ENCODE measurements at places on chromosomes 3 and 15.

GRCh38 chr15:92143765-92144164, 249.9 kb upstream of the ST8SIA2 start:
- no peak for DNase-seq

GRCh38 chr3:127781411-127782001, 40.8 kb downstream of the MGLL start:
- DNase-seq, result no peak

- DNase-seq, result no peak
Measured at GRCh38 chr3:9373465-9373864, 10.6 kb downstream of the THUMPD3 start.

GRCh38 chr15:74396445-74397238, 29.2 kb upstream of the CYP11A1 start:
- DNase-seq, result peak; percentile 83

DNA sequence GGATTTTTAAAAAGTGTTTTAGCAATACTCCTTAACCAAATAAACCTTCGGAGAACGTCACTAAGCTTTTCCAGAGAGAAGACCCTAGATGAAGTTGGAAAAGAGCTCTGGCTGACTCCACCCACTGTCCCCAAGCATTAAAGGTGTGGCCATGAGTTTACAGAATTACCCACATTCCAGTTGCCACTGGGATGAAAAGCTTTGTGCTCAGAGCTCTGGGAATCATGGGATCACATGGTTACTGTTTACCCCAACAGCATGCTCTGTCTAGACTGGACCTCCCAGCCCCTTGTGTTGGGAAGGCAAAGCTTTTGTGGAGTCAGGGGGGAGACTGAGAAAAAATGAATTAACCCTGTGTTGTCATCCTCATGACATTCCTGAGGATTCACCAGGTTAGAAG, 55.3 kb downstream of the CCK start:
- DNase-seq, result no peak

- peak; percentile 43 for DNase-seq
Measured at GRCh38 chr15:70093481-70094319, 4.0 kb downstream of the TLE3 start.

DNA sequence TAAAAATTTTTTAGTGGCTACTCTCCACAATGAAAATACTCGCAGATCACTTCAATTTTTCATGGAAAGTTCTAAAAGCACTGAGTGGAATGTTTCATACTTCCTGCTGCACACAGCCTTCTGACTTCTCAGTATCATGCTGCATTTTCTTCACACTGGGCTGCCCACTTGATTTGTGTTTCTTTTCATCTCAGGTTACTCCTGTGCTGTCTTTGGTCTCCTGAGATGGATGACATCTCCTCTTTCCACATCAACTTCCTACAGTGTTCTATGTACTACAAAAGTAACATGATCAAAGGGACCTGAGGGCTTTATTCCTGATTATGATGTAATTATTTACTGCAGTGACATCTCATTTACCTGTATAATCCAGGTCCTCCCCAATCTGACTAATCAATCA, 927.7 kb downstream of the ROBO2 start:
- DNase-seq, result no peak

- no peak for DNase-seq
Measured at GRCh38 chr3:197495999-197496745, 59.6 kb downstream of the BDH1 start.

DNA sequence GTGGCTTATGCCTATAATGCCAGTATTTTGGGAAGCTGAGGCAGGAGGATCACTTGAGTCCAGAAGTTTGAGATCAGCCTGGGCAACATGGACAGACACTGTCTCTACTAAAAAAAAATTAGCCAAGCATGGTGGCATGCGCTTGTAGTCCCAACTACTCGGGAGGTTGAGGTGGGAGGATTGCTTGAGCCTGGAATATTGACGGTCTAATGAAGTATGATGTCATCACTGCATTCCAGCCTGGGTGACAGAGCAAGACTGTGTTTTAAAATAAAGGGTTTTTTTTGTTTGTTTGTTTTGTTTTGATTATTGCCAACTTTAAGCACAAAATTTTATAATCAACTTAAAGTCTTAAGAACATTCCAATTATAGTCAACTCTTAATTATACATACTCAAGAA, 6.8 kb downstream of the PLSCR1 start:
- DNase-seq, result no peak

- no peak for DNase-seq
Measured at GRCh38 chr3:98827221-98827920, 64.2 kb downstream of the ST3GAL6 start.
